ENCODE measurements at places on chromosomes 7 and 10.

DNA sequence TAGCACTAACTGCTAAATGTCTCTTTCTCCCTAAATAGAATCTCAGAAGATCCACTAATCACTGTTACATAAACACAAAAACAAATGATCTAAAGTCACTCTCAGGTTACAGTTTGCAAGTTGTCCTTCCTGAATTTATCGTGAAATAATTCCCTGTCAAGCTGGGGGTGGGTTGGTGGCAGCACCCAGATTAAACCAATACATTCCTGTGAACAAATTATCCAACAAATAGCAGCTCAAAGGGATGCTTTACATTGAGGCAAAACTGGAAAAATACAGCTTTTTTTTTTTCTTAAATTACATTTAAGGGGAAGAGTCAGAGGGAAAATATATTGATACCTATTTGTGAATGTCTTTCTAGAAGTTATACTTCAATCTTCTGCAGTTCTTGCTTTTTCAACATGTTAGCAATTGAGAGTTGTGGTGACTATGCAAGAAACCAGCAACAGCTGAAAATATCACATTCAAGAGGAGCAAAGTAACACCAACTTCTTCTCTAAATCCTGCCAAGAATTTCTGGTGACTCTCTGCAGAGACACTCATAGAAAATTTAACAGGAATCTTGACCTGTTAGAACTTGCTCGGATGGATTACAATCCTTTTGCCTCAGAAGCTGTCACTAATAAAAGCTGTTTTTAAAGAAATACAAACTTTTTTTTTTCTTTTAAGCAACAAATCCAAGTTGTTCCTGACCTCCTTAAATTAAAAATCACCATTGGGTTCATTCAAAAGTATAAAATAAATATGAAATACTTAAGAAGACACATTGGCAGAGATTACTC lies 18.9 kb downstream of the LMOD2 start:
- no peak for DNase-seq

GRCh38 chr7:77466450-77466849 lies 50.3 kb upstream of the GSAP start:
- DNase-seq, result no peak

- DNase-seq, result no peak
Measured at GRCh38 chr7:153188161-153188560, 428.6 kb downstream of the ACTR3B start.

- DNase-seq, result no peak
Measured at GRCh38 chr7:21642422-21642821, 99.6 kb downstream of the DNAH11 start.

GRCh38 chr10:129495698-129496097 lies 28.7 kb downstream of the MGMT start:
- no peak for DNase-seq

DNA sequence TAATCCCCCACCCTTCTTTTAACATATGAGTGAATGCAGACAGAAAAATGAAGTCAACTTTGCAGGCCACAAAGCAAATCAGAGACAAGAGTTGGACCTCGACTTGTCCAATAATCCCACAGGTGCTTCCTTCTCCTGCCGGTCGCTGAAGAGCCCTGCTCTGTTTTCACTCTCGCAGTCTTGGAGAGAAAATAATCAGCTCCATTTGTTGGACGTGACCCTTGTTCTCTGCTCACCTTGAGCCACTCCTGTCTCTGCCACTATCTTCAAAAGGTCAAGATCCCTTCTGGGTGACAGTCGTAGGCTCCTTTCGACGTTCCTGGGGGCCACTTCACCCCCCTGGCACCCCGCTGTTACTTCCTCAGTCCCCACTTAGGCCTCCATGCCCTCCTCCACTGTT lies 2.8 kb upstream of the KLF6 start:
- DNase-seq, result no peak

DNA sequence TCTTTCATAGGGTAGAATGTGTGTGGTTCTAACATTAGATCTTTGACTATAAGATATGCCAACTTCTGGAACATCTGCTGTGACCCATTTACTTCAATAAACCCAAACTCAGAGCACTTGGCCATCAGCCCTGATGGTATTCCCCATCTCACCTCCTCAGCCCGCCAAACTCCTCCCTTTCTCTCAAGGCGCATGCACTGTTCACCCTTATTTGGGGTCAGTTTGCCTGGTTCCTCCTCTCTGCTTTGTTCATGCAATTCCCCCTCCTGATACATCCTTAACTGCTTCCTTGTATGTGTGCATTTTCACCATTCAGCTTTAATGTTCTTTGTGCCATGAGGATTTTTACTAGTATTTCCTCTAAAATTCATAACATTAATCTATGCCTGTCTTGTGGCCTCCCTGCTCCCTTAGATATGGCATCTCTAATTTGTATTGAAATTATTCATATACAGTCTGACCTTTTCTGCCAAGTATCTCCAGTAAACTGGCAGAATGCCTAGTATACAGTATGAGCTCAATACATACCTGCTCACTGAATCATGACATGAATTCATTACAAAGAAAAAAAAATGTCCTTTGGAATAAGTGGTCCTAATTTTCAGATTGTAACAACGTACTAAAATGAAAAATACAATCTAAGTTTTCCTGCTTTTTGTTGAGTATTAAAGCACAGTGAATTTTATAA lies 336.8 kb upstream of the IGFBP3 start:
- no peak for DNase-seq

- DNase-seq, result no peak
Measured at GRCh38 chr10:102302611-102303010, 57.3 kb downstream of the GBF1 start.

DNA sequence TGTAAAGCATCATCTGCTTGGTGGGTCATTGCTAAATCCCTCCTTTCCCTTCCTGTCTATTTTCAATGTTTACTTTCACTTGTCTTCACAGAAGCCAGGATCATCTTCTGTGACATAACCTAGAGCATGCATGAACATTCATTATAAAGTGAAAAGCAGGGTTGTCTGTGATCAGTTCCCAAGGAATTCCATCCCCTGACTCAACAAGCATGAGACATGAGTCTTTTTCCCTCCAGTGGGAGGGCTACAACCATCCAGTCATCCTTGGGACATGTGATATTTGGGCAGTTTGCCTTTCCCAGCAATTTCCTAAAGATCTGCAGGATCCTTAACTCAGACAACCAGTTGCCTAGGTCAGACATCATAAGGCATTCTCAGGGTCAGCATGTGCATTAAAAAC lies 166.3 kb upstream of the TMEM196 start:
- DNase-seq, result no peak

- DNase-seq, result no peak
Measured at GRCh38 chr10:130968964-130969363, 342.6 kb downstream of the TCERG1L start.

DNA sequence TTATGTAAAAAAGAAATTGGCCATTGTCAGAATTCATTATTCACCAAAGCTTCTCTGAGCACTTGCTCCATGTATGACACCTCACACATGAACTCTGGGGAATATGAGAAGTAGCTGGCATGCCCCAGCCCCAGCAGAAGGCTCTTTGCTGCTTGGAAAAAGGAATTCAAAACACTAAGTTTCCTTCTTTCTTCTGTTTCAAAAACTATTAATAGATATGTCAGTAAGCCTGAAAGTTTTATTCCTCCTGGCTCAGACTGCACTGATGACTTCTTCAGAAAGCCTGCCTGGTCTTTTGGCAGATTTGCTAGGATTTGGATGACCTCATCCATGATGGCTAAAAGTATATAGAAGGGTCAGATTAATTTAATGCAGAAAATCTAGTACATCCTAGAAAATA lies 511.0 kb downstream of the GFRA1 start:
- DNase-seq, result no peak

GRCh38 chr10:96380821-96381220 lies 22.0 kb upstream of the OPALIN start:
- no peak for DNase-seq

DNA sequence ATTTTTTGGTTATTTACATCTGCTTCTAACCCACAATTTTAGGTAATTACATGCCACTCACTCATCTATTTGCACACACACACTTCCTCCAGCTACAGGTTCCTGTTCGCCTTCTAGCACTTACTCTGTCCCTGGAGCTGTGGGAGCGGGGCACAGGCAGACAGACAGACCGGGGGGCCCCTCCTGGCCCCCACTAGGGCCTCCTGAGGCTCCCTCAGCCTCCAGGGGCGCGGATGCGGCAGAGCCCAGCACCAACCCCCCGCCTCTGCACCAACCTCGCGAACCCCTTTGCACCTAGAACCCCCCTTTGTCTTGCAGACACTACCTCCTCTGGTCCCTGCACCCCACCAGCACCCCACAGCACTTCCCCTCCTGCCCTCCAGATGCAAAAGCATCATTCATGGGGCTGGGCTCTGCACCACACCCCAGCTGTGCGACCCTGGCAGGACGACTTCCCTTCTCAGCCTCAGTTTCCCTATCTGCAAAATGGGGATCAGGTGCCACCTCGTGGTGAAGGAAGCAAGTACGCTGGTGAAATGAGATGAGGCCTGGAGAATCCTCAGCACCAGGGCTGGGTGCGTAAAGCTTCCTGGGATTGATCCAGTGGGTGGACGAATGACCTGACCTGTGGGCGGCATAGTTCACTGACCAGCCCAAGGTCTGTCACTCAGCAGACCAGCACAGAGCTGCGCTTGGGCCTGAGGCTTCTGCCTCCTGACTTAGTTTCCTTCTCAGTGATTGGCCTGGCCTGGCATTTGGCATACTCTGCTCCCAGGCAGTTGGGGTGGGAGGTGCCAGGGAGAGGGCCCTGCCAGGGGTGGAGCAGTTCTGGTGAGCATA lies 37.9 kb downstream of the ELFN1 start:
- DNase-seq, result no peak

DNA sequence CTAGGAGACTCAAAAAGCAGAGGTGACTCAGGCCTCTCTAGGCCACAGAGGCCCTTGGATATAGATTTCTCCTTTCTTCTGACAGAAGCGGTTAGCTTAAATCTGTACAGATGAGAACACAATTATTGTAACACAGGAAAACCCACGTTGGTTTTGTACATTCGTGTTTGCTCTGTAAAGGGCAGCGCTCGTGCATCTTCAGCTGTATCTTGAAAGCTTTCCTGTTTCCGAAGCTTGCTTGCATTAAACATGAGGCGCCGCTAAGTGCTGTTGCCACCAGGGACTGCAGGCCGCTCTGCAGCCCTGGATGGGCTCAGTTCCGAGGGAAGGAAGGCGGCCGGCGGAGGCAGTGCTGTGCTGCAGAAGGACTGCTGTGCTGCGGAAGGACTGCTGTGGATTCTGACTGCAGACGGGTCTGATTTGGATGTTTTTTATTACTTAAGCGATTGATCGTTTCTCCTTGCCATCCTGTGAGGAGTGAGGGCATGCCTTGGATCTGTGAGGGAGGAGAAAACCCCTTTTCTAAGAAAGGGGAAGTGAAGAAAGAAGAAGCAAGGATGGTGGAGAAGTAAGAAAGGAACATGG lies 53.3 kb downstream of the FHIP2A start:
- peak; percentile 50 for DNase-seq

DNA sequence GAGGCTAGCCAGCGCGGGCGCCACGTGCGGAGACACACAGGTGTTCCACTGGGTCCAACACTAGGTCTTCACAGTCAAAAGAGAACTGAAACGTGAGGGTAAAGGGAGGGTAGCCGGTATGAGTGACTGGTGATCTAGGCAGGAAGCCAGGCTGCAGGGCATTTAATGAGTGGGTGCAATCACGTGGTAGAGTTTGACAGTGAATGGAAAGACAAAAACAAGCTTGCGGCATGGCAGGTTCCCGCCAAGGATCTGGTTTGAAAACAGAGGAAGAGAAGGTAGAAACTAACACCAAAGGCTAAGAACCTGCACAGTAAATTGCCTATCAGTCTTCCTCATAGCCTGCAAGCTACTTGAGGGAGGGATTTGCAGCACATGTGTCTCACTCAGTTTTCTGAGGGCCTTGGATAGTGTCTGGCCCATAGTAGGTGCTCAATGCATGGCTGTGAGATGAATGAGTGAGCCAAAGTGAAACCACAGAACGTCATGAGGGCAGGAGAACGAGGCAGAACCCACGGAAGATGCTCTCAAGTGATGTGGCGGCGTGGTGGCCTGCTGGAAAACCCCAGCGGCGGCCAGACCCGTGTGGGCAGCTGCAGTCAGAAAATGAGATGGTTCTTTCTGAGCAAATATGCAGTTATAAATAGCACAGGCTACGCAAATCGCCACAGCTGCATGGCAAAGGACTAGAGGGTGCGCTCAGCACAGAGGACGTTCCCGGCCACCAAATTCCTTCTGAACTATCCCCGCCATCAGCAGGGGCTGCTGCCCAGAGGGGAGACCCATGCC lies 183.6 kb upstream of the NFE2L3 start:
- DNase-seq, result no peak

DNA sequence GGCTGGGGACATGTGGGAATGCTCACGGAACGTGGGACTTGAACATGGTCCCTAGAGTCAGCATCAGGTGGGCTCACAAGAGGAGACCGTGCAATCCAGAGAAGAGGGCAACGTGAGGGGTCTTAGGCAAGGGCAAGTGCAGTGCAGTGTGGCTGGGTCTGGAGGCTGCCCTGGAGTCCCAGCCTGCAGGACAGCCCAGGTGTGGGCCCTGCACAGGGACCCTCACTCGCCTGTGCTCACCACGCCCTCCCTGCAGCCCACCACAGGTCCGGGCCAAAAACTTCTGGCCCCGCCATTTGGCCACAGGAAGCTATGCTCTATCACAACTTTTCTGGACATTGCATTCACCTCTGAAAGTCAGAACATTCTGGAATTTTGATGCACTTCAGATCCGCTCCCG lies 133.5 kb downstream of the PAXIP1 start:
- no peak for DNase-seq

- no peak for DNase-seq
Measured at GRCh38 chr7:30249986-30250774, 34.2 kb upstream of the ZNRF2 start.

- DNase-seq, result no peak
Measured at GRCh38 chr10:11663763-11664555, 52.5 kb upstream of the USP6NL start.

DNA sequence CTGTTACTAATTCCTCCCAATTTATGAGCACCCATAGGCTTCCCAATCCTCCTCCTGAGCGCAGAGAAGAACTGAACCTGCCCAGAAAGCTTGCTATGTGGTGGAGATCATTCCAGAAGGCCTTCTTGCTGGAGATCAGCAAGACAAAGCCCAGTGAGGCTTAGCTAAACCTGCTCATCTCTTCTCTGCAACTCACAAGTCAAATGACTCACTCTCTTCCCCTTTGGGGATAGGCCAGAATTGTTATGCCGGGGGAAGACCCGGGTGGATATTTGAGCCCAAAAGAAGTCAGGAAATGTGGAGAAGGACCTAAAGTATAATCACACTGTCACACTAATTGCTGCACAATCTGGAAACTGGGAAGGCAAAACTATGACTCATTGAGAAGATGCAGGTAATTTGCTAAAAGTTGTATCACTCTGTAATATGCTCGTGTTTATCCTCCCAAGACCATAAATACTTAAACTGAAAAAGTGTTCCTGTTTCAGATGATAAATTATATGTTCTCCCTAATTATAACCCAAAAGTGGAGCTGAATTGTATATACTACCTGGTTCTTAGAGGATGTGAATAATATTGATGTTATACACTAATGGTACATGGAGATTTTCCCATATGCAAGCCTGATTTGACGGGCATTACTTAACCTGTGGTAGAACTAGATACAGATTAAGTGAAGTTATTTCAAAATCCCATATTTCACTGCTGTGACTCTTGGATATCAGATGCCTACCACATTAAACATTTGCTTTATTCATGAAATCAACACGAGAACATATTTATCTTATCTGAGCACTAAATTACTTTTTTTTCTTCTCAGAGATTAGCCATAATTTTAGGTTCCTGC lies 6.4 kb downstream of the NEBL start:
- no peak for DNase-seq

Data from hematopoietic multipotent progenitor cell (in vitro differentiated cells).